Ascending aorta (tissue), 2 donors: ENCODE measurements at places on chromosomes 13 and 19.

- DNase-seq = peak; percentile 62
Observed at GRCh38 chr13:99982036-99982730, 599 bp downstream of the ZIC2 start.

DNA sequence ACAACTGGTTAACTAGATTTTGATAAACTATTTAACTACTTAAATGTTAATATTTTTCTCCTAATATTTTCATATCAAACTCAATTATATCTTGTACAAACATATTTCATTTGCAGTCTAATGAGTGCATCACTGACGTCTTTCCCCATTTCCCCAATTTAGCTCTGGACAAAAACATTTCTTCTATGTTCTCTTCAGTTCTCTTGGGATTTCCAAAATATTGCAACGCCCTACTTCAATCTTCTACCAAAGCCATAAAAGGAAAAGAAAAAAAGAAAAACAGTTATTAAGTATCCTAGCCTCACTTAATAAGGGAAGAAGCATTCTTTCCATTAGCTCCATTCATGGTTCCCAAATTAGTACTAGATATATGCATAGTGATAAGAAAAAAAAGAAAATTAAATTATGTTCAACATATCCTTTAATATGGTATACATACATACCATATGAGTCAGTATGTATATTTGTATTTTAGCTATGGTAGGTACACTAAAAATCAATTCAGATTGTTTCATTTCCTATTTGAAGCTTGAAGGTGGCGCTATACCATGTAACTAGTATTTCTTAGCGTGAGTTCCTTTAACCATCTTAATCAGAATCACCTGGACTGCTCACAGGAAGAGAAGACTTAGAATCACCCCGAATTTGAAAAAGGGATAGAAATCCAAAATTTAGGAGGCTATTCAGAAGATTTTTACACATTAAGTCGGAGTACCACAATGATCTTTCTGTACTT, 9.9 kb downstream of the FBXL3 start:
- DNase-seq = no peak

GRCh38 chr19:33811246-33811645, 14.6 kb downstream of the KCTD15 start:
- no peak for DNase-seq

DNA sequence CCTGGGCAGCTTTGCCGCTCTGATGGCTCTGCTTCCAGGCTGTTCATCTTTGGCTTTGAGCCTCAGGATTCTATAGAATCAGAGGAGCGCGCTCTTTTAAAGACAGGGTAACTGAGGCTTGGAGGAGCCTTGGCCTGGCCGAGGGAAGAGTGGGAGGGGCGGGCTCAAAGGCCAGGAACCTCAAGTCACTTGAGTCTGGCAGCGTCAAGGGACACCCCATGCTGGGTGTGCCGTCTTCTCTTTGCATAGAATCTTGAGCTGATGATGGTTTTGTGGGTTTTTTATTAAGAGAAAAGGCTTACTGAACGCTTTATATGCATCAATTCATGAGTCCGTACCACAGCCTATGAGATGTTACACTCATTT, 1.1 kb downstream of the PGLS start:
- DNase-seq = no peak

DNA sequence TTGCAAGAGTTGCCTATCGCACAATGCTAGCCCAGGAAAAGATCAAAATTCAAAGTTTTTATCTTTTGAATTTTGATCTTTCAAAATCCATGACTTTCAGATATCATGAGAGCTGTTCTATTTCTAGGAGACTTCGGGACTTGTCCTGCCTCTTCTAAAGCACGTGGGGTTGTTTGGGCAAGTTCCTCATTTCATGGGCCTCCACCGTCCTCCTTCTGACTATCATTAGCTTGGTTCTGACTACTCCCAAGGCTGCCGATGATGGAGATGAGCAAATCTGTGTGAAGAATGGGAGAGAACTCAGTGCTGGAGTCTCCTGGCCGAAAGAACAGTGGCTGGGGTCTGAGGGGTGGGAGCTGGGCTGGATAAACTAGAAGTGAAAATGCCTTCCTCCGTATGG, 86.5 kb downstream of the COL4A1 start:
- DNase-seq = no peak

DNA sequence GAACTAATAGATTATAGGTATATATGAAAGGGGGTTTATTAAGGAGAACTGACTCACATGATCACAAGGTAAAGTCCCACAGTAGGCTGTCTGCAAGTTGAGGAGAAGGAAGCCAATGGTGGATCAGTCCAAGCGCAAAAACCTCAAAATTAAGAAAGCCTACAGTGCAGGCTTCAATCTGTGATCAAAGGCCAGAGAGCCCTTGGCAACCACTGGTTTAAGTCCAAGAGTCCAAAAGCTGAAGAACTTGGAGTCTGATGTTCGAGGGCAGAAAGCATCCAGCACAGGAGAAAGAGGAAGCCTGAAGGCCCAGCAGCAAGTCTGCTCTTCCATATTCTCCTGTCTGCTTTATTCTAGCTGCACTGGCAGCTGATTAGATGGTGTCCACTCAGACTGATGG, 721.3 kb upstream of the PCDH9 start:
- no peak for DNase-seq

DNA sequence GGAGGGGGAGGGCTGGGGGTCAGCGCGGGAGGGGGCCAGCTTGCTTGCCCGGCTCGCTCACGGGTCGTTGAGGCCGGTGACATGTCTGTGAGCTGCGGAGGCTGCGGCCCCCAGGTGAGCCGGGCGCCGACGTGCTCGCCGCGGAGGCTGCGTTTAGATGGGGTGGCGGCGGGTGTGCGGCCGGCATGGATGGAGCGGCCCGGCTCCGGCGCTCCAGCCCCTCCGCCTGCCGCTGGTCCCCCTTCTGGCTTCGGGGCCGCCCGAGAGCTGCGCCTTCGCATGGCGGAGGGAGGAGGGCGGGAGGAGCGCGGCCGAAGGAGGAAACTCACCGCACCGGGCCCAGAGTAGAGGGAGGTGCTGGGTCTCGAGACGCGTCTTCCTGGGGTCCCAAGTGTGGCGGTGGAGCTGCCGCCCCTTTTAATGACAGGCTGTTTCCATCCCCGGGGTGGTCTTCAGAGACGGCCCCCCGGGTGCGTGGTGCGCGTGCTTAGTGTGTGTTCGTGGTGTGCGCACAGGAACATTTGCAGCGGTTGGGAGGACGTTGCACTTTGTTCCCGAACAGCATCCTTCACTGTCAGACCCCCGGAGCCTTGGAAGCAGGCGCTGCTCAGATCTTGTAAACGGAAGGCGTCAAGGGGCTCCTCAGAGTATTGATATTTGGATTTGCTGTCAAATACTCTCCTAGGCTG, at the start of gene AKAP11:
TSS of gene AKAP11 (plus strand) at position 38 of the 689 bp plus-strand sequence. CDS start 14,197 bp downstream, outside the sequence.
- DNase-seq = peak; percentile 76

DNA sequence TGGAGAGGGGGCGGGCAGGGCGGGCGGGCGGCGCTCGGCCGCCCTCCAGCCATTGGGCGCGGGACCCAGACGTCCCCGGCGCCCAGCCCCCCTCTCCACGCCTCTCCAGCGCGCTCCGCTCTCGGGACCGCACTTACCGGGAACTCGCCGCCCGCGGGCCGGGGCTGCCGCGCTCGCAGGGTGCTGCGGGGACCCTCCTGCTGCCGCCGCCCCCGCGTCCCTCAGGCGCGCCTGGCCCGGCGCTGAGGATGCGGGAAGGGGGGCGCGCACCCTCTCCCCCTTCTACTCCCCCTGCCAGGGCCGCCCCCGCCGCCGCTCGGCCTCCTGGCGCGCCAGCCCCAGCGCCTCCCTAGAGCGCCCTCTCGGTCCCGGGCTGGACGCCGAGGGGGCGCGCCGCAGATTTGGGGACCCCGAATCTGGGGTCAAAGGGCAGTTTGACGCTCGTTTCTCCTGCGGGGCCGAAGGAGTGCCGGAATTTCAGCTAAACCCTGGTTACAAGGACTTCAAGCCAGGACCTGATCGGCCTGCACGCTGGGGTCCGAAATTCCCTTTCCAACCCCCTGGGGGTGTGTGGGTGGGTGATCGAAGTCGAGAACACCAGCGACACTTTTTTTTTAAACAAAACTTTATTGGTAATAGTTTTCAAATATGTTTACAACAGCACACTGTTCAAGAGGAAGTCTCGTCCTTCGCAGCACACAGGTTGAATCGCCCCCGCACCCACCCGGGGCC, 696 bp upstream of the SAMD1 start:
- peak; percentile 77 for DNase-seq

GRCh38 chr13:41561170-41561569, 103.8 kb downstream of the RGCC start:
- no peak for DNase-seq

GRCh38 chr19:28537896-28538295, 675.1 kb downstream of the UQCRFS1 start:
- no peak for DNase-seq

GRCh38 chr13:107649079-107649478, 566.3 kb downstream of the LIG4 start:
- DNase-seq = no peak

GRCh38 chr13:97266332-97266731, 44.2 kb downstream of the MBNL2 start:
- no peak for DNase-seq

GRCh38 chr19:30046522-30046921, 104.5 kb downstream of the URI1 start:
- DNase-seq = no peak

GRCh38 chr19:49355909-49356353, 6.3 kb downstream of the TEAD2 start:
- no peak for DNase-seq

GRCh38 chr19:7242601-7243258, 51.5 kb downstream of the INSR start:
- peak; percentile 79 for DNase-seq

DNA sequence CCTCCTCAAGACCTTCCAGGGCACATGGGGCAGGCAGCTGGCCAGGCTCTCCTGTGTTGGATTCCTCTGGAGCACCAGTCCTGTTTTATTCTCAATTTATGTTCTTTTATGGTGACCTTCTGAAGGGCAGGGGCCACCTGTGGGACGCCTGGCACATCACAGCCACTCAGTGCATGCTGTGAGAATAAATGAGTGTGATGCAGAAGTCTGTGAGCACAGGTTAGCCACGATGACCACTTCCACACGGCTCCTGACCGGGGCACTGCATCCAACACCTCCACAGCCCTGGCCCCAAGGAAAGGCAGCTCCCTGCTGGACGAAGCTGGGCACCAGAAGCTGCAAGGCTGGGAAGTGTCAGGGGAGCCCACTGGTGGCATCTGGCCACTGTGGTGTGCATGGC, 122.8 kb downstream of the CRYL1 start:
- DNase-seq = no peak

DNA sequence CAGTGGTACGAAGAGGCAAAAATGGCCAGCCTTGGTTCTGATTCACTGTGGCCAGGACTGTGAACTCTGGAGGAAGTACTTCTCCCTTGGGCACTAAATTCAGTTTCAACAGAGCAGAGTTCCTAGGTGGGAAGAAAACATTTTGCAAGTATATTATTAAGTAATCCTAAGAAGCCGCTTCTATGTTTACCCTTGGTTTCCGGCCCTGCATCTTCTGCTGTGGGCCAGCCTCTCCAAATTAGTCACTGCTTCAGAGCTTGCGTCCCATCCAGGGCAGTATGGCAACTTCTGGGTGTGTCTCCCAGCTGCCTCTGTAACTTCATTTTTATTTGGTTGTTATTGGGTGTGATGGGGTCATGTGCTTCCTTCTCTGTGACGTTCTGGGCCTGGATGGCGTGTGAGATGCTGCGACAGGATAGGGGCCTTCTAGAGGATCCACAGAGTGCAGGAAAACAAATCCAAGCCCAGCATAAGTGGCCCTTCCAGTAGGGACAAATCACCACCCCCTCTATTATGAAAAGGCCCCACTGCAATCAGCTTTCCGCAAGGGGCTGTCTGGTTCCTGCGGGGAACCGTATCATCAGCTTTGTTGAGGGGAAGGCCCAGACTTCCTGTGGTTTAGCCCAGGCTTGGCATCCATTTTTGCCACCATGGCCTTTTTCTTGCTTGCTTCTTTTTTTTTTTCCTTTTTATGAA, 55.1 kb upstream of the C1QTNF9 start:
- peak; percentile 39 for DNase-seq

DNA sequence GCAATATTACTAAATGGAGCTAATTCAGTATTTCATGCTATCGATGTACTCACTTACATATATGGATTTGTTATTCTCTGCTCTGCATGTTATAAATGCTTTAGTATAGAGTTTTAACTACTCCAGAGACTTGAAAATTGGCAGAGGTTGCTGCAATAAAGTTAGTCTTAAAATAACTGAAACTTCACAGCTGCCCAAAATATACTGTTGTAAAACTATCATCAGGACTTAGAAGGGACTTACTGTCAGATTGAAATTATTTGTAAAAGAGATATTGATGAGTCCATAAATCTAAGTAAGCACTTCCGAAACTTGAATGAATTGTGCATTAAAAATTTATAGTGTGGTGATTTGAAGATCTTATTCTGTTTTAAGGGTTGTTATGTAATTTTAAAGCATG, 1178.2 kb upstream of the PCDH20 start:
- no peak for DNase-seq

- DNase-seq = no peak
Observed at GRCh38 chr19:45151320-45151719, 9.5 kb downstream of the NKPD1 start.

DNA sequence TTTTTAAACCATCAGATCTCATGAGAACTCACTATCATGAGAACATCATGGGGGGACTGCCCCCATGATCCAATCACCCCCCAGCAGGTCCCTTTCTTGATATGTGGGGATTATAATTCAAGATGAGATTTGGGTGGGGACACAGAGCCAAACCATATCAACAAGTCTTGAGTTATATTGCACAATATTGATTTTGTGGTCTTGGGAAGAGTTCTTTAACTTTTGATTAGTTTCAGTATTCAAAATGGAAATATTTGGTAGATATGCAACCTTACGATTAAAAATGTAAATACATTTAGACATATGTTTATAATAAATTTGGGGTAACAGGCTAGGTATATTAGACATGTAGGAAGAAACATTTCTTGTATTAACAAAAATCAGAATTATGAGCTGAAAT, 188.2 kb downstream of the GPC5 start:
- no peak for DNase-seq

DNA sequence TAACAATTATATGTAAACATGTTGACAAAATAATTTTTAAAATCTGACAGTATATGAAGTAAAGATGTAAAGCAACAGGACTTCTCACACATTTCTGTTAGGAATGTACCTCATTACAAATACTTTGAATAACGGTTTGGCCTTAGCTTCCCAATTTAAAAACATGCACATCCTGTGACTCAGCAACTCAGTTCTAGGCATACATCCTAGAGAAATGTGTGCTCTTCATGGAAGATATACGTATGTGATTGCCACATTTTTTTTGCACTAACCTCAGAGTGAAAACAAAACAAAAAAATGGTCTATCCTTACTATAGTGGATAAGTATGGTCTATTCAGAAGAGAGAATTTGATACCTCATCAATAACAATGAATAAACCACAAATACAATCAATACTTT, 314.6 kb downstream of the LIG4 start:
- DNase-seq = no peak

- no peak for DNase-seq
Observed at GRCh38 chr19:48934837-48935236, 1.3 kb downstream of the DHDH start.
